SK-N-SH (cell line): ENCODE measurements at places on chromosomes 2 and 18. TPM values are rescaled to one million over a fixed set of nuclear protein-coding genes. Genes with fewer than 3 reads are reported as not detected.

The GNLY gene
- not detected in 2 replicates for polyA plus RNA-seq

DNA sequence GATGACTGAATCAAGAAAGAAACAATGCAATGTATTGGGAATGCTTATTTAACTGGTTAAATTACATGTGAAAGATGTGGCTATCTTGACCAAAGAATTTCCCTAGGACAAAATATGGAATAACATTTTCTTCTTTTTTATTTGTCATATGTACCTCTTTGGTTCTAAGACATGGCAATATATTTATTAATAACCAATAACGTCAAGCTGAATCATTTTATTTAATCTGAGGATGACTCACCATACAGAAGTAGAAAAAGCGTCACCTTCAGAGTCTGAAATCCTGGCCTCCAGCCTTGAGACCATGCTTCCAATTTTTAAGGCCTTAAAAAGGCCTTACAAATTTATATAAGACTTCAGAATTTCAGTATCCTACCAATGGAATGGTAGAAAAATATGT is 1464.9 kb downstream of the SUCLG1 start:
- DNase-seq: no peak

The LYG1 gene
- polyA plus RNA-seq: 1.2 and 1.4 TPM in 2 replicates

- no peak for DNase-seq
Observed at GRCh38 chr2:6423944-6424343, 441.8 kb downstream of the CMPK2 start.

DNA sequence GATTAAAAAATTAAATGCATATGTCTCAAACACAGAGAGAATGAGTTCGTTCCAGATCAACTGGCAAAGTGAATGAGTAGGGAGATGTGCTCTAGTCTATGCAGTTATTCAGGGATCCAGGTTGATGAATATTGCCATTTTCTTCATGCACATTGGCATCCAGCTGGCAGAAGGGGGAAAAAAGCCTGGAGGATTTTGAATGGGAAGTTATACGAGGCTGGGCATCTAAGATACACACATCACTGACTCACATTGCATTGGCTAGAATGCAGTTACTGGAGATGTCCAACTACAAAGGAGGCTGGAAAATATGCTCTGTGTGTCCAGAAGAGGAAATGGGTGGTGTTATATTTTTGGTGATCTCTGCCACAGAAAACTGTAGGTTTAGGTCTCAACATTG is 270.9 kb upstream of the FIGN start:
- DNase-seq: no peak

DNA sequence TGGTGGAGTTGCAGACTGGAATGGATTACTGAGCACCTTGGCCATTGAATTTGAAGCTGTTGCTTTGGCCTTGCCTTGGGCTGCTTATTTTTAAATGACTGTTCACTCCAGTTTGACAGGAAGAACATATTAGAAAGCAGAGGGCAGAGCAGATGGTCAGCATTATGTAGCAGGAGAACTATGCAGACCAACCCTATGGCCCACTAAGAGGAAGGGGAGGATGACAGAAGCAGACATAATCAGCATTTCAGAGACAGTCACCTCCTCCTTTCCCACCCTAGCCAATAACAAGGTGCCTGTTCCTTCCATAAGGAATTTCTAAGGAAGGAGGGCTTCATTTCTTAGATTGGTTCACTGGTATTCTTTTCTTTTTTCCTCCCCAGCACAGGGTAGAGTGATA is 2.4 kb downstream of the CHRNA1 start:
- DNase-seq: no peak
